ENCODE measurements at places on chromosomes 11 and 22. TPM values are rescaled to one million over a fixed set of nuclear protein-coding genes. Genes with fewer than 3 reads are reported as not detected.

GRCh38 chr11:1928891-1929541, 9.5 kb downstream of the TNNT3 start:
- H3K36me3 ChIP-seq = no peaks in the 10 kb centered on the region
- no peaks in the 10 kb centered on the region for H3K27me3 ChIP-seq
- no peak for DNase-seq
- no peak overlapping the region for H3K27ac ChIP-seq
- H3K4me1 ChIP-seq = no peaks in the 10 kb centered on the region

DNA sequence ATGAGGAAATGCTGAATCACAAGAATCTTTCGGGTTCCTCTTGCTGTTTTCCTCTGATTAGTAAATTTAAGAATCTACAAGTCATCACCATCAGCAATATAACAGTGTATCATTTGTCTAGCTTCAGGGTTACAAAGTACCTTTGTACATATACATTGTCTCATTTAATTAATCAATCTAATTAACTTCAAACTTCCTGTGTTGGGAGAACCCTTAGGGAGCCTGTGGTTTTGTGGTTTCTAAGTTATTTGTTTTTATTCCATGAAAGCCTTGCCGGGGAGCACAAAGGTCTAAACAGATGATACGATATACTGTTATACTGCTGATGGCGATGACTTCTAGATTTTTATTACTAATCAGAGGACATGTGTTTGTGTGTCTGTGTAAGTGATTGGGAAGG, 41.0 kb downstream of the TIMP3 start:
- peaks cover 2% of the 10 kb centered on the region for H3K4me1 ChIP-seq
- H3K4me3 ChIP-seq = no peak overlapping the region
- H3K36me3 ChIP-seq = no peaks in the 10 kb centered on the region
- peak; percentile 54 for DNase-seq

- H3K4me1 ChIP-seq = peaks cover 8% of the 10 kb centered on the region
- DNase-seq = no peak
- H3K36me3 ChIP-seq = peaks cover 21% of the 10 kb centered on the region
- H3K27me3 ChIP-seq = no peaks in the 10 kb centered on the region
- H3K27ac ChIP-seq = no peak overlapping the region
Measured at GRCh38 chr11:66845143-66845875, 2.1 kb downstream of the RCE1 start.

- H3K36me3 ChIP-seq = no peaks in the 10 kb centered on the region
- H3K27ac ChIP-seq = peak overlapping the region; percentile 32
- peaks cover 11% of the 10 kb centered on the region for H3K4me1 ChIP-seq
Measured at GRCh38 chr11:119684361-119685110, 44.5 kb downstream of the NECTIN1 start.

GRCh38 chr11:70671083-70671482, 272.8 kb downstream of the CTTN start:
- H3K4me3 ChIP-seq = no peak overlapping the region
- no peaks in the 10 kb centered on the region for H3K36me3 ChIP-seq
- no peak for DNase-seq
- no peaks in the 10 kb centered on the region for H3K27me3 ChIP-seq
- H3K4me1 ChIP-seq = no peaks in the 10 kb centered on the region

GRCh38 chr22:49929211-49929979, 11.0 kb downstream of the CRELD2 start:
- H3K27me3 ChIP-seq = no peaks in the 10 kb centered on the region
- H3K4me3 ChIP-seq = no peak overlapping the region
- H3K27ac ChIP-seq = no peak overlapping the region
- DNase-seq = no peak
- peaks cover 4% of the 10 kb centered on the region for H3K4me1 ChIP-seq
- peaks cover 4% of the 10 kb centered on the region for H3K36me3 ChIP-seq

DNA sequence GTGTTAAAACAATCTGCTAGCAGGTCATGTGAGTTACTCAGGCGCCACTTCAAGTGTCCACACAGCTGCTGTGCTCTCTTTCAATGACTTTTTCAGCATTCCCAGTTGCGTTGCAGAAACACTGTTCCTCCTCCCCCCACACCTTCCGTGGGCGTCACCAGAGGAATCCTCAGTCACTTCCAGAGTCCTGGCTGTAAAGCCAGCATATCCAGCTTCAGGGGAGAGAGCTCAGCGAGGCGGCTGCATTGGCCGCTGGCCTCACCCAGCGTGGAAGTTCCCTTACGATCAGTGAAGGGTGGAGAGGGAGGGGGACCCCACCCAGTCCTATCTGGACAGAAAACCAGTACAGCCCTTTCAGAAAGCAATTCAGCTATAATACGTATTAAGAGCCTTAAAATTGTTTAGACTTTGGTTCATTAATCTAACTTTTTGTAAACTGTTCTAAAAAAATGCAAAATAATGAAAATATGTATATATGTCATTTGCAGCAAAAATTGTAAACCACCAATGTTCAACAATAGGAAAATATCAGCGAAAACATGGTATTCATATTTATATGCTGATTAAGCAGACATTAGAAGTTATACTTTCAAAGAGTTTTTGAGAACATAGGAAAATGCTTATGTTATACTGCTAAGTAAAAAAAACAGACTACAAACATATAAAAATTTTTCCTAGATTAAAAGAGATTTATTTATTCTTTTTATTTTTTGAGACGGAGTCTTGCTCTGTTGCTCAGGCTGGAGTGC, 2.8 kb upstream of the ANO9 start:
- H3K27ac ChIP-seq = no peak overlapping the region
- peaks cover 2% of the 10 kb centered on the region for H3K27me3 ChIP-seq
- DNase-seq = peak; percentile 19
- no peaks in the 10 kb centered on the region for H3K36me3 ChIP-seq
- H3K4me3 ChIP-seq = no peak overlapping the region
- peaks cover 2% of the 10 kb centered on the region for H3K4me1 ChIP-seq

- no peak overlapping the region for H3K4me3 ChIP-seq
- no peaks in the 10 kb centered on the region for H3K36me3 ChIP-seq
- H3K4me1 ChIP-seq = no peaks in the 10 kb centered on the region
- DNase-seq = no peak
- no peak overlapping the region for H3K27ac ChIP-seq
- H3K27me3 ChIP-seq = no peaks in the 10 kb centered on the region
Measured at GRCh38 chr11:16403448-16403803, 47.1 kb upstream of the SOX6 start.

GRCh38 chr22:24289114-24289513, 18.5 kb downstream of the SPECC1L start:
- H3K36me3 ChIP-seq = no peaks in the 10 kb centered on the region
- DNase-seq = peak; percentile 95
- H3K27me3 ChIP-seq = no peaks in the 10 kb centered on the region
- H3K27ac ChIP-seq = peak overlapping the region; percentile 50

GSTP1 gene
- 444 TPM for total RNA-seq

FUT4 gene
- 5.1 TPM for total RNA-seq

CLDN25 gene
- not detected for total RNA-seq

MAFF gene
- 20.5 TPM for total RNA-seq

LMO2 gene
- 0.51 TPM for total RNA-seq
